ENCODE measurements at places on chromosomes 12 and 14. TPM values are rescaled to one million over a fixed set of nuclear protein-coding genes. Genes with fewer than 3 reads are reported as not detected.

CLEC2A gene
- total RNA-seq = not detected

- H3K4me1 ChIP-seq = no peaks in the 10 kb centered on the region
- H3K27ac ChIP-seq = no peak overlapping the region
- DNase-seq = no peak
- no peak overlapping the region for H3K4me3 ChIP-seq
- no peaks in the 10 kb centered on the region for H3K27me3 ChIP-seq
- H3K36me3 ChIP-seq = no peaks in the 10 kb centered on the region
Observed at GRCh38 chr12:55017416-55017925, 2.3 kb upstream of the NEUROD4 start.

- no peaks in the 10 kb centered on the region for H3K4me1 ChIP-seq
- H3K27ac ChIP-seq = no peak overlapping the region
- no peak overlapping the region for H3K4me3 ChIP-seq
- no peaks in the 10 kb centered on the region for H3K27me3 ChIP-seq
Observed at GRCh38 chr14:95891742-95892141, 15.1 kb downstream of the TUNAR start.

- no peak overlapping the region for H3K27ac ChIP-seq
- H3K4me1 ChIP-seq = no peaks in the 10 kb centered on the region
- H3K4me3 ChIP-seq = no peak overlapping the region
- no peak for DNase-seq
- no peaks in the 10 kb centered on the region for H3K27me3 ChIP-seq
Observed at GRCh38 chr12:64556231-64556630, 54.1 kb upstream of the RASSF3 start.

DNA sequence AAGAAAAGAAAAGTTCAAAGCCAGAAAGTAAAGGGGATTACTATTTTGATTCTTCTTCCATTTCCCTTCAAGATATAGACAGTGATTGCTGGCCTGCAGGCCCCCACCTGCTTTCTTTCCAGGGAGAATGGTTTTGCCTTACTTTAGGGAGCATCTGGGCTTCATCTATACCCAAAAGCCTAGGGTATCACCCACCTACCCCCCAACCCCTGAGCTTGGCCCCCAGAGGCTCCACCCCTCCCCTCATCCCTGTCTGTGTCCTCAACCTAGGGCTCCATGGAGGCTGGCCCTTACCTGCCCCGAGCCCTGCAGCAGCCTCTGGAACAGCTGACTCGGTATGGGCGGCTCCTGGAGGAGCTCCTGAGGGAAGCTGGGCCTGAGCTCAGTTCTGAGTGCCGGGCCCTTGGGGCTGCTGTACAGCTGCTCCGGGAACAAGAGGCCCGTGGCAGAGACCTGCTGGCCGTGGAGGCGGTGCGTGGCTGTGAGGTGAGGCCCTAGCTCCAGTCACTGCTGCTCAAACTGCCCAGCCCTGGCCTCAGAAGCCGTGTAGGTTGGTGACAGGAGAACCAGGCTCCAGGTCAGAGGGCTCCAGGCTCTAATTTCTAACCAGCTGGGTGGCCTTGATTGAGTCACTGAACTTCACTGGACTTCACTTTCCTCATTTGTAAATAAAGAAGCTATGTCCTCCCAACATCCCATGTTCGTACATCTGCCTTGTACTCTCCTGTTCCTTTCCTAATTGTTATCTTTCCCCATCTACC is 13.6 kb downstream of the ARHGEF40 start:
- no peaks in the 10 kb centered on the region for H3K27me3 ChIP-seq
- H3K4me1 ChIP-seq = no peaks in the 10 kb centered on the region
- DNase-seq = no peak
- H3K27ac ChIP-seq = no peak overlapping the region
- no peak overlapping the region for H3K4me3 ChIP-seq
- H3K36me3 ChIP-seq = peaks cover 74% of the 10 kb centered on the region

OLR1 gene
- total RNA-seq = not detected

DNA sequence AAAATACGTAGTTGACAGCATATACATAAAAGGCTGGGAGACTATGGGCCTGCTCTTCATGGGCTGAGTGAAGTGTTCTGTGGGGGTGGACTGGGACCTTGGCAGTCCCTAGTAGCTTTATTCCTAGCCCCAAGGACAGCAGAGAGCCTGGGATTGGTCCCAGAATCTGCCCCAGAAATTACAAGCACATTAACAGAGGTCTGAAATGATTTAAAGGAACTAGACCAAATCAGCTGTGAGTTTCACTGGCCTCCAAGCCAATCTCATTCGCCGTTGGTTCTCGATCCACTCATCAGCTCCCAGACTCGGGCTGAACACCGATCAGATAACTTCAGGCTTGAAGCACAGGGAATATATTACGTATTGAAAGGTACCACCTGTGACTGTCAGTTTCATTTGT is 77.0 kb upstream of the PSMC1 start:
- DNase-seq = no peak
- no peaks in the 10 kb centered on the region for H3K27me3 ChIP-seq
- H3K27ac ChIP-seq = no peak overlapping the region

DNA sequence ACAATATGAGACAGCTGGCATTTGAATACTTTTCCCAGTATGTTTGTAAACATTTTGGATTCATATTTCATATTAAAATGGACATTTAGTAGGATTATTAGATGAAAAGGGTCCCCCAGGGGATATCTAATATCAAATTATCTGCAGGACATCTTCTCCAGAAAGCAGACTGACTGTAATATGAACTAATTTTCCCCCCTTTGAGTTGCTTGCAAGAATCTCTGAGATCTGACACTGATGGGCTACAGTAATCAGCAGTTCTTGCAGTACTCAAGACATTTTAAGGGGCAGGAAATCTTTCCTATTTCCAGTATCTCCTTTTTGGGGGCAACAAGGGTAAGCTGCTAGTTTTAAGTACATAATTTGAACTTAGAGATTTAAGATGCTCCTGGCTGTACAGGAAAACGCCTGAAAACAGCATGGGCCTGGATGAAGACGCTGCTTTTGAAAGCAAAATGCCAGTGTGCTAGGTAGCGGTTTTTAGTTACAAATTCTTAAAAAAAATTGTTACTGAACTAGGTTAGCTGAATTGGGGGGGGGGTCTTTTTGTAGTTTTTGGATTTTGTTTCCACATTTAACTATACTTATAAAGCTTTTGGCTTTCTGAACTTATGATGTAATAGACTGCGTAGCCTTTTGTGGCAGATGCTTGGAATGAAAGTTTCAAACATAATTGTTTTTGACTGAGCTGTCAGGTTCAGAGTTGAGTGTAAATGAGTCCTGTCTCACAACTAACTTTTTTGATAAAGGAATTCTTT is 2.2 kb downstream of the FRMD6 start:
- no peaks in the 10 kb centered on the region for H3K36me3 ChIP-seq
- H3K27me3 ChIP-seq = no peaks in the 10 kb centered on the region
- DNase-seq = no peak

DNA sequence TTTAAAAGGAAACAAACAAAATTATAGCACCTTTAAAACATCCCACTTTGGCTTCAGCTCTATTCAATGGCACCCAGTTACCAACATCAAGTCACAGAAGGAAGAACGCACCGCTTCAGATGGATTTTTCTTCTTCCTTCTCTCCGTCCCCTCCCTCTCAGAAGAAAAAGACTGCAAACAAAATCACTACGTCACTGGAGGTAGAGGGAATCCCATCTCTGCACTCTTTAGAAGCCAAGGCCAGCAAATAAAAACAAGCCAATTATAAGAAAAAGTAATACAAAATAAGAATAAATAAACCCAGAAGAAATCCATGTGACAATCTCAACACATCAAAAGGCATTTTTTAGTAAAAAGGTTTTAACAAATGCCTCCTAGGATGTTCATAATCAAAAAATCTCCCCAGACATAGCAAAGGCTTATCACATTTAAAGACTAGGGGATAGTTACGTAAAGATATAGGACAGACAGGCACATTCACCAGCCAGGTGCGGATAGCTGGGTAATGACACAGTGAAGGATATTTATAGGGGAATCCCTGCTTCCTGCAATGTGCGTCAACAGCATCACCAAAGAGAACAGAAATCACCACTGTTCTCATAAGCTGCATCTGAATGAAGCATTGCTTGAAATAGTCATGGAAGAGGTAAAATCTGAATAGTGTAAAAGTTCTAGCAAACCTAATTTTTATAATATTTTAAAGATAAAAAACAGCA is 89.4 kb downstream of the R3HDM2 start:
- no peaks in the 10 kb centered on the region for H3K36me3 ChIP-seq
- no peak for DNase-seq
- peaks cover 36% of the 10 kb centered on the region for H3K4me1 ChIP-seq
- H3K27ac ChIP-seq = peak overlapping the region; percentile 19
- no peaks in the 10 kb centered on the region for H3K27me3 ChIP-seq
- H3K4me3 ChIP-seq = no peak overlapping the region

EML5 gene
- total RNA-seq = 0.07 TPM

GRCh38 chr14:100994082-100994481 is 90.6 kb upstream of the RTL1 start:
- H3K27ac ChIP-seq = no peak overlapping the region
- no peaks in the 10 kb centered on the region for H3K27me3 ChIP-seq
- no peaks in the 10 kb centered on the region for H3K4me1 ChIP-seq
- H3K4me3 ChIP-seq = no peak overlapping the region

DNA sequence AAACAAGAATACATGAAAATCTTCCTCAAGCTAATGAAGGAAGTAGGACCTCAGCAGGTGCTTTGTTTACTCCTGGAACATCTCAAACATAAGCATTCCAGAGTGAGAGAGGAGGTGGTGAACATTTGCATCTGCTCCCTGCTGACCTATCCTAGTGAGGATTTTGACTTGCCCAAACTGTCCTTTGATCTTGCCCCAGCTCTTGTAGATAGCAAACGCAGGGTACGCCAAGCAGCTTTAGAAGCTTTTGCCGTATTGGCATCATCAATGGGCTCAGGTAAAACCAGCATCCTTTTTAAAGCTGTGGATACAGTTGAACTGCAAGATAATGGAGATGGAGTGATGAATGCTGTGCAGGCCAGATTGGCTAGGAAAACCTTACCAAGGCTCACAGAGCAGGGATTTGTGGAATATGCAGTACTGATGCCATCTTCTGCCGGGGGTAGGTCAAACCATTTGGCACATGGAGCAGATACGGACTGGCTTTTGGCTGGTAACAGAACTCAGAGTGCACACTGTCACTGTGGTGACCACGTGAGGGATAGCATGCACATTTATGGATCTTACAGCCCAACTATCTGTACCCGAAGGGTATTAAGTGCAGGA is 1.9 kb downstream of the TOGARAM1 start:
- no peaks in the 10 kb centered on the region for H3K36me3 ChIP-seq
- no peaks in the 10 kb centered on the region for H3K27me3 ChIP-seq
- H3K27ac ChIP-seq = peak overlapping the region; percentile 90
- peaks cover 66% of the 10 kb centered on the region for H3K4me1 ChIP-seq
- peak overlapping the region; percentile 90 for H3K4me3 ChIP-seq
- no peak for DNase-seq

GRCh38 chr12:49019443-49020324 is 1.1 kb upstream of the PRKAG1 start:
- H3K27ac ChIP-seq = peak overlapping the region; percentile 99
- H3K4me1 ChIP-seq = peaks cover 29% of the 10 kb centered on the region
- peak overlapping the region; percentile 79 for H3K4me3 ChIP-seq
- no peaks in the 10 kb centered on the region for H3K27me3 ChIP-seq
- H3K36me3 ChIP-seq = no peaks in the 10 kb centered on the region

RASAL1 gene
- not detected for total RNA-seq

- peaks cover 5% of the 10 kb centered on the region for H3K4me1 ChIP-seq
- H3K27me3 ChIP-seq = no peaks in the 10 kb centered on the region
- no peak for DNase-seq
- H3K36me3 ChIP-seq = no peaks in the 10 kb centered on the region
- no peak overlapping the region for H3K27ac ChIP-seq
Observed at GRCh38 chr12:27002141-27002540, 12.0 kb downstream of the TM7SF3 start.

DNA sequence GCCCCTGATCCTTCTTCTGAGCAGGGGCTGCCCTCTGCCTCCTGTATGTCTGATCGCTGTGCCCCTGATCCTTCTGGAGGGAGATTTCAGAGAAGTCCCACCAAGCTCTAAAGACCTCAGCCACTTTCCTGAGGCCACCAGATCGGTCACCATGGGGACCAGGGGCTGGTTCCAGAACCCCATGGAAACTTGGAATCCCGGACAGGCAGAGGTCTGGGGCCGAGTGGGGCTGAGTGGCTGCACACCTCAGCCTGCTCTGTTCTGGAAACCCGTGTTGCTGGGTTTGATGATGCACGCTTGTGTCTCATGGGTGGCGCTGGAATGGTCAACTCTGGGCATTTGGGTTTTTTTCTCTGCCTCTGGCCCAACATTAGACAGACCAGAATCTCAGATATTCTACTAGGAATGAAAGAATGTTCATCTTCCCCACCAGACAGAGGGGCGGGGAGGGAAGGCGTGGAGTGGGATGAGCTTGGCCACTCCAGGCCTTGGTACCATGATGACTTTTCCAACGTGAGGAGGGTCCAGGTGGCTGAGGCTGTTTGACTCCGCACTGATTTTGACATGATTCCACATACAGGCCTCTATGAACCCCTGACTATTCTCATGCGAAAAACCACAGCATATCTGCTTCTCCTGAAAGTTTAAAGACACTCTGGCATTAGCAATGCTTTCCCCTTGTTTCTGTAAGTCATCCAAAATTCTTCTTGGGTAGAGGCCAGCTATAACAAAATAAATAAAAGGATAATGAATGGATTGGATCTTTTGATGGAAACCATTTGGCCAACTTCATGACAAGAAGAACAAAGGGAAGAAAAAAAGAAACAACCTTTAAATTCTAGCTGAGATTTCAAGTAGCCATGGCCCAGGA is 114.5 kb downstream of the ADGRD1 start:
- H3K36me3 ChIP-seq = no peaks in the 10 kb centered on the region
- no peak for DNase-seq
- H3K4me3 ChIP-seq = no peak overlapping the region
- H3K4me1 ChIP-seq = no peaks in the 10 kb centered on the region

DNA sequence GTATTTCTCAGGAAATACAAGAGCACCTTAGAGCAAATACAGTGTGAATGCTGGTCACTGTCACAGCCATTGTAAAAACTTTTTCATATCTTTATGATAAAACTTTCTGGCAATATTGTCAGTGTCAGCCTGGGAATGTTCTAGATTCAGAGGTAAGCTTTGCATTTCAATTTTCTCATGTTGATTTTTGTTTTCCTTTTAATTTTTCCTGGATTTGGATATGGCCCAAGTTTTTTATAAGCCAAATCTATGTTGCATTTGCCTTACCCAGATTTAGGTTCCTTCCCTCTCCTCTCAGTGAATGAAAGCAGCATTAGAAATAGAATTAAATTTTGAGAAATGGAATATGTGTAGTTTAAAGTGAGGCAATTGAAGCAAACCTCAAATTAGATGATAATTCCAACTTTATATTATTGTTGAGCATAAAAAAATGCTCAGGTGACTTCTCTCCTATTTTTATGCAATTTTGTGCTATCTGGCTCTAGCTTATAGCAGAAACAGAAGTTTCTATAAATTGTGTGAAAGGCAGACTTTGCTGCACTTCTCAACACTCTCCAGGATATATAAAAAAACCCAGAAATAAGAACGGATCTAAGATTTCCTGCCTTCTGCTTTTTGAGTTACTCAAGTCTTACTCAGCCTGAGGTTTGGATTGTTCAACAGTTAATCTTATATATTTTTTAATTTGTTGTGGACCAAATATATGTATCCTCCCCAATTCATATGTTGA is 368.2 kb upstream of the PRICKLE1 start:
- H3K36me3 ChIP-seq = no peaks in the 10 kb centered on the region
- no peak overlapping the region for H3K4me3 ChIP-seq
- no peaks in the 10 kb centered on the region for H3K27me3 ChIP-seq
- H3K27ac ChIP-seq = no peak overlapping the region
- no peak for DNase-seq
- H3K4me1 ChIP-seq = peaks cover 3% of the 10 kb centered on the region

GRCh38 chr12:105888696-105889095 is 250.1 kb downstream of the NUAK1 start:
- no peak overlapping the region for H3K4me3 ChIP-seq
- H3K36me3 ChIP-seq = no peaks in the 10 kb centered on the region
- no peaks in the 10 kb centered on the region for H3K27me3 ChIP-seq
- H3K27ac ChIP-seq = no peak overlapping the region
- H3K4me1 ChIP-seq = no peaks in the 10 kb centered on the region

KCNC2 gene
- not detected for total RNA-seq
